ENCODE measurements at places on chromosomes 5 and 9.

- H3K4me3 ChIP-seq: no peak overlapping the region
- H3K36me3 ChIP-seq: peaks cover 39% of the 10 kb centered on the region
- no peak for DNase-seq
- no peaks in the 10 kb centered on the region for H3K4me1 ChIP-seq
- H3K27ac ChIP-seq: no peak overlapping the region
Observed at GRCh38 chr9:137787381-137787780, 90.2 kb upstream of the CACNA1B start.

- peak overlapping the region; percentile 95 for H3K27ac ChIP-seq
- DNase-seq: no peak
- peaks cover 2% of the 10 kb centered on the region for H3K36me3 ChIP-seq
- no peaks in the 10 kb centered on the region for H3K27me3 ChIP-seq
- H3K4me1 ChIP-seq: peaks cover 9% of the 10 kb centered on the region
Observed at GRCh38 chr9:86282979-86283535, 719 bp upstream of the ISCA1 start.

DNA sequence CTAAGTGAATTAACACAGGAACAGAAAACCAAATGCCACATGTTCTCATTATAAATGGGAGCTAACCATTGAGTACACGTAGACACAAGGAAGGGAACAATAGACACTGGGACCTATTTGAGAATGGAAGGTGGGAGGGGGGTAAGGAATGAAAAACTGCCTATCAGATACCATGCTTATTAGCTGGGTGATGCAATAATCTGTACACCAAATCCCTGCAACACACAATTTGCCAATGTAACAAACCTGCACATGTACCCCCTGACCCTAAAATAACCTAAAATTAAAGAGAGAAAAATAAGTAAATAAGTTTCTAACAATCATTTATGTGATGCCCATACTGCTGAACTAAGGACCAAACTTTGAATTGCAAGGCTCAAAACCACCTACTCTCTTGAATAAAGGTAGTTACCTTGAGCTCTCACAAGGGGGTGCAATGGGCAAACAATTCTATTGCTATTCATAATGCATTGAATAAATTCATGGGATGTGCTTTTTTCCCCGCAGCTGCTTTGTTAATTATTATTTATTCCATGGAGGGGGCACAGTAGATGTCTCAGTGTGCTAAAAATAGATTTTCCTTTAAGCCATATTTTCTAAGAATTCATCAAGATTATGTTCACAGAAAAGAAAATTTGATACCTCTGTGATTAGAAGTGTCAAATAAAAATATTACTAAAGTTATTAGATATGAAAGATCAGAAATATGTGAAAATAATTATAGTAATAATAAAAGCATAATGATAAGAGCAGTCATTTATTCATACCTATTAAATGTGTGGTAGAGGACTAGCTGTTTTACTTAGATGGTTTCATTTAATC, 76.2 kb upstream of the PTPN3 start:
- H3K27ac ChIP-seq: no peak overlapping the region
- H3K4me1 ChIP-seq: no peaks in the 10 kb centered on the region
- H3K4me3 ChIP-seq: no peak overlapping the region
- no peaks in the 10 kb centered on the region for H3K27me3 ChIP-seq
- no peak for DNase-seq

DNA sequence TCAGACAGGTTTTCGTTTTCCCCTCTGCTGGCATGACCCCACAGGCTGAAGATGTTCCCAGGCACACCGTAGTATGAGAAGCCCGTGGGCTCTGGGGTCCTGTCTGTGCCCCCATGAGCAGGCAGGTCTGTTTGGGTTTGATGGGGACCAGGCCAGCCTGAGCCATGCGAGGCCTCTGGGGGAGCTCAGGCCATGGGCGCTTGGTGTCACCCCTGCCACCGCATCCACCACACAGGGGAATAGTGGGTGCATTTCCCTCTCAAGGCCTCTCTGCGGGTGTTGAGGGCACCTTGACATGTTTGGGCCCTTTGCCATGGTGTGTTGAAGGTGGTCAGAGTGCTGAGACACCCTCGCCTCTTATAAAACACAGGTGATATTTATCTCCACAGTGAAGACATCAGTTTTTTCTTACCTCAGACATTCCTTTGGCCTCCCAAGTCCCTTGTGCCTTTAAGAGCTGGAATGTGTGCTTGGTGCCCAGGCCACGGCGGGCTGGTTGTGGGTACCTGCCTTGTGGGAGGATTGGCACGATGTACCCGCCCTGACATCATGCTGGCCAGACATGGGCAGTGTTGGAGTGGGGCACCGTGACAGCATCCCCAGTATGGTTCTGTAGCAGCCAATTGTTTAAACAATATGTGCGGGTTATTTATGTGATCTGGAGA, 68.3 kb downstream of the WNK2 start:
- H3K36me3 ChIP-seq: no peaks in the 10 kb centered on the region
- no peak overlapping the region for H3K4me3 ChIP-seq
- no peaks in the 10 kb centered on the region for H3K27me3 ChIP-seq
- H3K4me1 ChIP-seq: no peaks in the 10 kb centered on the region
- no peak for DNase-seq

- DNase-seq: no peak
- no peak overlapping the region for H3K27ac ChIP-seq
- H3K36me3 ChIP-seq: no peaks in the 10 kb centered on the region
- H3K4me3 ChIP-seq: no peak overlapping the region
- no peaks in the 10 kb centered on the region for H3K27me3 ChIP-seq
Observed at GRCh38 chr9:8430945-8431344, 631.4 kb upstream of the DMAC1 start.

DNA sequence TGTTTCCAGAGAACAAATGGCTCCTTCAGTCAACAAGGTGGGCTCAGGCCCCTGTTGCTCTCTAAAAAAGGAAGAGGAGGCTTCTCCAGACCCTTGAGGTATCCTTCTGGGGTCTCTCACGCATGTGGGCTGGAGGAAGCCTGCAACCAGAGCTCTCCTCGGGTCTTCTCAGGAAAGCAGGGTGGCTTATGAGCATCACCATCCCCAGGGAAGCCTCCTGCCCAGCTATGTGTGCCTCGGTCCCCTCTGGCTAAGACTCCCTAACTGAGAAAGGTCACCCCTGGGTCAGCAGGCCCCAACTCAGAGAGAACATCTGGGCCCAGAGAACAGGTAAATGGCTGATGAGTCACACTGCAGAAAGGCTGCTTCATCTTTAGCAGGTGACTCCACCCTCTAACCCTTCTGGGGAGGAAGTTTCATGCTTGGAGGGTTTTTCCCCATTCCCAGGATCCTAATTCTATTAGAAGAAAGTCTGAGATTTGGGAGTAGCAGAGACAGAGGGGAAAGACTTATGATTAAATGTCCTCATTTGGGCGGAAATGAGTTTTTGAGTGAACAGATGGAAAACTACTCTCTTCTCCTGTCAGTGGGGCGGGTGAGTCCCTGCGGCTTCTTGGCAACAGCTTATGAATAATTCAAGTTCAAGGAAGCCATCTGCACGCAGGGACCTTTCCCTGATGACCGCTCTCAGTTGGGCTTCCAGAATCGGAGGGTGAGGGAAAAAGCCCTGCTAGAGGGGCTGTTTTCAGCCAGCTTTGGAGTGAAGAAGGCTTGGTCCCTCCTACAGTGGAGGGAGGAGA, 41.9 kb downstream of the TGFBI start:
- H3K27ac ChIP-seq: no peak overlapping the region
- H3K27me3 ChIP-seq: no peaks in the 10 kb centered on the region
- no peak for DNase-seq

GRCh38 chr9:135088979-135089847, 1.7 kb downstream of the OLFM1 start:
- H3K36me3 ChIP-seq: no peaks in the 10 kb centered on the region
- H3K27ac ChIP-seq: no peak overlapping the region
- H3K4me1 ChIP-seq: no peaks in the 10 kb centered on the region
- no peak for DNase-seq
- H3K27me3 ChIP-seq: peaks cover 4% of the 10 kb centered on the region
- H3K4me3 ChIP-seq: no peak overlapping the region

DNA sequence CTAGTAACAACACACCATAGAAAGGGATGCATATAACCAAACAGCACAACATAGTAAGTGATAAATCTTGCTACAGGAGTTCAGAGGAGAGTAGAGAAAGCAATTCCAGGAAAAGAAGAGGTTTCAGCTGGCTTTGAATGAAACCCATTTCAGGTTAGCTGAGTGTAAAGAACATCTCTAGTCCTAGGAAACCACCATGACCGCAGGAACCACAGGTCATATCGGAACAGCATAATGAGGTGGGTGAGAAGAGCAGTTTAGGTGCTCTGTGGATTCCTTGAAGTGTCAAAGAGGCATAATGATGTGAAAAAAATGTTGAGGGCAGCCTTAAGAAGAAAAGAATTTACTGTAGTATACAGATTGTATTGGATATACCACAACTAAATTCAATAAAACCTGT, 507.5 kb downstream of the MTRR start:
- no peaks in the 10 kb centered on the region for H3K4me1 ChIP-seq
- no peaks in the 10 kb centered on the region for H3K27me3 ChIP-seq
- DNase-seq: no peak
- no peak overlapping the region for H3K4me3 ChIP-seq
- no peak overlapping the region for H3K27ac ChIP-seq

- H3K27ac ChIP-seq: no peak overlapping the region
- no peaks in the 10 kb centered on the region for H3K36me3 ChIP-seq
- H3K27me3 ChIP-seq: no peaks in the 10 kb centered on the region
- no peak overlapping the region for H3K4me3 ChIP-seq
- no peaks in the 10 kb centered on the region for H3K4me1 ChIP-seq
Observed at GRCh38 chr5:92889140-92889539, 691.9 kb downstream of the NR2F1-AS1 start.

DNA sequence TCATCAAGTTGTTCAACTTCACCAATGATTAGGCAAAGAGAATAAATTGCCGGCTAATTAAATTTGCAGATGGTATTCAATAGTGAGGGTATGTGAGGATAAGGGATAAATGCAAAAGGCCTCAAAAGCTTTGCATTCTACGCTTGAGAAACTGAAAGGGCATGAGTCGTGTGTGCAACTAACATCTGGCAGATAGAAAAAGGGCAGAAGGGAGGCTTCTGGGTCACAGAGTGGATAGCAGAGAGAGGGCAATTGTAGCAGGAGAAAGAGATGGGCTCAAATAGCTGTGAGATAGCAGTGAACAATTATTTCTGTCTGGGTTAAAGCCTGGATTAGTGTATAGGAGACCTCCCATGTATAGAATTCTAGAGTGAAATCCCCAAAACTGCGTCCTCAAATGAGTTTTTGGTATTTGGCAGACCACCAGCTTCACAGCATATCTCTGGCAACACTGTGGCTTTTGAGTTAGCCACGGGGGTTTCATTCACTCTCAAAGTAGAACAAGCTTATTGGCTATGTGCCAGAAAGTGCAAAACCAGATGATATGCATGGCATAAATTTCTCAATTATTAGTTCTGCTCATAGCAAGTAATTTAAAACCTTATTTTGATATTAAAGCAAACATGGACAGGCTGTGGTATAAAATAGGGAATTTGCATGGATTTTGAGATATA, 586.3 kb downstream of the BRINP1 start:
- no peaks in the 10 kb centered on the region for H3K36me3 ChIP-seq
- no peak overlapping the region for H3K4me3 ChIP-seq
- no peaks in the 10 kb centered on the region for H3K27me3 ChIP-seq
- no peak overlapping the region for H3K27ac ChIP-seq
- H3K4me1 ChIP-seq: no peaks in the 10 kb centered on the region
- DNase-seq: no peak

GRCh38 chr5:79349047-79349446, 113.1 kb downstream of the JMY start:
- H3K27me3 ChIP-seq: no peaks in the 10 kb centered on the region
- H3K27ac ChIP-seq: no peak overlapping the region
- H3K4me1 ChIP-seq: no peaks in the 10 kb centered on the region
- no peaks in the 10 kb centered on the region for H3K36me3 ChIP-seq
- DNase-seq: no peak

- H3K4me3 ChIP-seq: no peak overlapping the region
- H3K36me3 ChIP-seq: no peaks in the 10 kb centered on the region
- no peaks in the 10 kb centered on the region for H3K27me3 ChIP-seq
- H3K4me1 ChIP-seq: no peaks in the 10 kb centered on the region
Observed at GRCh38 chr9:70484232-70485130, 70.0 kb upstream of the KLF9 start.

Data from effector memory CD4-positive, alpha-beta T cell (primary cell).